ENCODE measurements at places on chromosomes 11 and 22. TPM values are rescaled to one million over a fixed set of nuclear protein-coding genes. Genes with fewer than 3 reads are reported as not detected.
A peak's percentile ranks its signal among the peaks of the same experiment; 100 is the strongest.

Gene TCN2
- total RNA-seq, result 1.4 TPM

- peak; percentile 77 for DNase-seq
Measured at GRCh38 chr22:50218996-50219727, 18.4 kb downstream of the SELENOO start.

GRCh38 chr22:49303061-49303735, 524.5 kb downstream of the BRD1 start:
- no peak for DNase-seq

- DNase-seq, result no peak
Measured at GRCh38 chr11:104053743-104054478, 17.5 kb downstream of the DDI1 start.

Gene TMEM80
- 12.8 TPM for total RNA-seq

Gene LRRC56
- 0.75 TPM for total RNA-seq

Gene ST3GAL4
- total RNA-seq, result 15.3 TPM

Gene PNPLA3
- 4.1 TPM for total RNA-seq

GRCh38 chr11:48095779-48096470, 115.6 kb downstream of the PTPRJ start:
- no peak for DNase-seq

Gene UBQLNL
- total RNA-seq, result not detected

DNA sequence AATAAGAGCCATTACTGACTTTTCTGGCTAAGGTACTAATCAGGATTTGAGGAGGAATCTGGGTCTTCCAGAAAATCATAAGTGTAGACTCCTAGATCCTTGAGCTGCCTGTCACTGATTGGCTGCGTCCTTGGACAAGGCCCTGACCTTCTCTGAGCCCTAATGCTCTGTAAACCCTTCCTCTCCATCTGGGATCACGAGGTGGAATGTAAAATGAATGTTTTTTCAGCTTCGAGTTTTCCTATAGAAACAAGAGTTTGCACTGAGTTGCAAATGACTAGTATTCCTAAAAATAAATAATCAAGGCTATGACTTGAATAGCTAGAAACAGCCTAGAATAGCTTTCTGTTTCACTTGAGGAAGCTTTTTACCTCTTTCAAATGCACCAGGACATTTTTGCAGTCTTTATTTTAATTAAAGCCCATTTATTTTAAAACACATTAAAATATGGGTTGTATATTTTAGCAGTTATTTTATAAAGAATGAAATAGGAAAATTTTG, 1.1 kb upstream of the DIXDC1 start:
- no peak for DNase-seq

Gene C11orf87
- not detected for total RNA-seq

GRCh38 chr11:3957437-3957836, 102.0 kb downstream of the STIM1 start:
- no peak for DNase-seq

GRCh38 chr11:72777755-72778278, 16.0 kb downstream of the STARD10 start:
- DNase-seq, result no peak

GRCh38 chr11:73189315-73189714, 28.8 kb upstream of the P2RY2 start:
- no peak for DNase-seq

DNA sequence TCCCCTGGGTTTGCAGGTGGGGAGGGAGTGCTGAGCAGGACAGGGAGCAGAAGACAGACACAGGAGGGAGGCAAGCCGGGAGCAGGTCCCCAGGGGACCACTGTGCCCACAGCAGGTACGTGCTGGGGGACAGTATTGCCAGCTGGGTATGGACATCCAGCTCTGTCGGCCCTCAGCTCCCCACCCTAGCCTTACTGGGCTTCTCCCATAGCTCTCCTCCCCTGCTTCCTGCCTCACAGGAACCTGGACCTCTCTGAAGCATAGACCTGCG, 9.8 kb downstream of the LRRC74B start:
- DNase-seq, result no peak

Gene EHF
- 1.1 TPM for total RNA-seq

DNA sequence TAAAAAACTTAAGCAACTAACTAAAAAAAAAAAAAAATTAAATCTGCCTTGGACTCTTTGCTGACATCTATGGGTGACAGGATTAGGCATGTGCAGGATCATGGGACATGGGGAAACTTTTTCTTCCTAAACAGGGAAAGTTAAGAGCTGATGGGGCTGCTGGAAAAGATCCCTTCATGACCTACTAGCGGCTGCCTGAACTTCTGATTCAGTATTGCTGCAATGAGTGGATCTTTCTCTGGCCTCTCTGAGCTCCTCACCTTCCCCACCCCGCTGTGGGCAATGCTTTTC, 25.0 kb downstream of the OR5A2 start:
- DNase-seq, result no peak

DNA sequence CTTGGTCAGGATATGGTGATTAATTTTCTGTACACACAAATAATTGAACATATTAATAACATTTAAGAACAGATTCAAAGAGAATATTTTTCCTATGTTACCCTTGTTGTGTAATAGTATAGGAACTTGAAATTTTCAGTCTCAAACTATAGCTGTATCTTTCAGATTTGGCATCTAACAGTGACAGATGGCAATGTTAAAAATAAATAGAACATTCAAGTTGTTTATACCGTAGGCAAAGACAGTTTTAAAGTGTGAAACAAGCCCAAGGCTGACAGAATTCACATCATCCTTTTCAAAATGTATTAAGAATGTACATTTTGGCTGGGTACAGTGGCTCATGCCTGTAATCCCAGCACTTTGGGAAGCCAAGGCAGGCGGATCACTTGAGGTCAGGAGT, 92.6 kb upstream of the TP53AIP1 start:
- DNase-seq, result no peak

Gene OR5AS1
- not detected for total RNA-seq

Gene CTSW
- not detected for total RNA-seq

DNA sequence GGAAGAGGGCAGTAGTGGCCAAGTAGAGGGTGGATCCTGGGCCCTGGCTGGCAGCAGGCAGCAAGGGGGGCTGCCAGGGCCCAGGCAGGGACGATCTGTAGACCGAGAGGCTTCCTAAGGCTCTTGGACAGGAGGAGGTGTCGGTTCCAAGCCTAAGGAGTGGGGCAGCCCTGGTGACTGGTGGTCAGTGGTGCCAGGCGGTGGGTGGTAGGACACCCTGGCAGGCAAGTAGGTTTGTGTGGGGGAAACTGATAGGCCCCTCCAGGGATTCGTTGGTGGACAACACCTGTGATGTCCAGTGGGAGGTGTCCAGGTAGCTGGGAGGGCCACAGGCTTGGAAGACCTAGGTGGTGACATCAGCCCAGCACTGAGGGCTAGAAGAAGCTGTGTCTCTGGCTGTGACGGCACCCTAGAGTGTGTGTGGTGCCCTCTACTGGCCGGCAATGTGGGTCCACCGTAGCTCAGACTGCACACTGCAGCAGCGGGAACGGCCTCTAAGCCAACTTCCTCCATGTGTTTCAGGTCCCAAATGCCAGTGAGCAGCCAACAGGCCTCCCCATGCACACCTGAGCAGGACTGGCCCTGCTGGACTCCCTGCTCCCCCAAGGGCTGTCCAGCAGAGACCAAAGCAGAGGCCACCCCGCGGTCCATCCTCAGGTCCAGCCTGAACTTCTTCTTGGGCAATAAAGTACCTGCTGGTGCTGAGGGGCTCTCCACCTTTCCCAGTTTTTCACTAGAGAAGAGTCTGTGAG, 9.4 kb upstream of the SAMM50 start:
- DNase-seq, result peak; percentile 69

GRCh38 chr11:34501949-34502348, 11.6 kb downstream of the ELF5 start:
- no peak for DNase-seq

DNA sequence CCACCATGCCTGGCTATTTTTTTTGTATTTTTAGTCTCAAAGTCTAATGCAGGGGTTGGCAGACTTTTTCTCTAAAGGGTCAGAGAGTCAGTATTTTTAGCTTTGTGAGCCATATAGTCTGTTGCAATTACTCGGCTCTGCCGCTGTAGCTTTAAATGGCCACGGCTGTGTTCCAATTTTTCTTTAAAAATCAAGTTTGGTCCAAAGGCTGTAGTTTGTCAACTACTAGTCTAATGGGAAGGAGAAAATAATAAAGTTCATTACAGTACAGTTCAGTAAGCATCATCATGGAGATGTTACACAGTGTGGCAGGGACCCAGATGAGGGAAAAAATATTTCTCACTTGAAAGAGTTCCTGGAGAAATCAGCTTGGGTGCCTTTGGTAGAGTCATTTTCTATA, 107.6 kb downstream of the CSNK2A3 start:
- no peak for DNase-seq

- DNase-seq, result no peak
Measured at GRCh38 chr11:118168316-118168715, 8.1 kb downstream of the SCN2B start.

DNA sequence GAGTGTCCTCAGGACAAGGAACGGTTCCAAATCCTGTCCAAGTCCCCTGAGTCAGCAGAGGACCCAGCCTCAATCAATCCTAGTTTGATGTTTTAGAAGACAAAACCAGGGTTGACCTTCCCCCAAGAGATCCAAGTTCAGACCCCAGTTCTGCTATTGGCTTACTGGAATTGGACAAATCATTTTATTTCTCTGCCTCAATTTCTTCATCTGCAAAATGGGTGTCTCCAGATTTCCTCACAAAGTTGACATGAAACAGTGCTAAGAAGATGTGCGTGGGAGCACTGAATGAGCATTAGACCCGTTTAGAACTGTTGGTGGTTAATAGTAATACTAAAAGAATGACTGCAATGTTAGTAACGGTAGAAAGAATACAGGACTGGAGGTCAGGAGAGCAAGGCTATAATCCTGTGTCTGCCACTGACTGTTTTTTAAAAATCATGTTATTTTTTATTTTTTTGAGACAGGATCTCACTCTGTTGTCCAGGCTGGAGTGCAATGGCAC, 32.8 kb upstream of the SCUBE1 start:
- DNase-seq, result no peak
